ENCODE measurements at places on chromosomes 11 and 22. TPM values are rescaled to one million over a fixed set of nuclear protein-coding genes. Genes with fewer than 3 reads are reported as not detected.

The TTC36 gene
- polyA plus RNA-seq = 0.41 TPM

The MFNG gene
- polyA plus RNA-seq = 290 TPM

The RNF141 gene
- polyA plus RNA-seq = 22.8 TPM

The CCDC89 gene
- polyA plus RNA-seq = not detected

Data from naive thymus-derived CD8-positive, alpha-beta T cell (primary cell).